Stimulated activated CD4-positive, alpha-beta T cell treated with anti-CD3 and anti-CD28 coated beads, TNF-alpha, amount 100 ng/mL, for 4 hours (primary cell): ENCODE measurements at places on chromosomes 6 and 20.

- DNase-seq, result no peak
These were observed 591 bp downstream of the VWA7 start for GRCh38 chr6:31776485-31776988.

- DNase-seq, result no peak
These were observed 4.0 kb downstream of the FUCA2 start for GRCh38 chr6:143507358-143508145.

GRCh38 chr6:35302604-35303241 lies 5.1 kb downstream of the DEF6 start:
- DNase-seq, result peak; percentile 84

DNA sequence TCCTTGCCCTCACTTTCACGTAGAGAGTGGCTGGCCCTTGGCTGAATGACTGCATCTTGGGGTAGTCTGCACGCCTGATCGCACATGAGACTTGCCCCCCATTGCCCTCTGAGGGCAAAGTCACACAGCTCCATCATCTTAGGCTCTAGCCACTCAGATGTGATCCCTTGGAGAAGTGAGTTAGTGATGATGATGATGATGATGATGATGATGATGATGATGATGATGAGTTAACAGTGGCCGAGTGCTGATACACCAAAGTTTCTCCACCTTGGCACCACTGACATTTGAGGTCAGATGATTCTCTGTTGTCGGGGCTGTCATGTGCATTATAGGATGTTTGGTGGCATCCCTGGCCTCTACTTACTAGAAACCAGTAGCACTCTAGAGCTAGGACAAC lies 84.0 kb downstream of the PREX1 start:
- DNase-seq, result no peak

DNA sequence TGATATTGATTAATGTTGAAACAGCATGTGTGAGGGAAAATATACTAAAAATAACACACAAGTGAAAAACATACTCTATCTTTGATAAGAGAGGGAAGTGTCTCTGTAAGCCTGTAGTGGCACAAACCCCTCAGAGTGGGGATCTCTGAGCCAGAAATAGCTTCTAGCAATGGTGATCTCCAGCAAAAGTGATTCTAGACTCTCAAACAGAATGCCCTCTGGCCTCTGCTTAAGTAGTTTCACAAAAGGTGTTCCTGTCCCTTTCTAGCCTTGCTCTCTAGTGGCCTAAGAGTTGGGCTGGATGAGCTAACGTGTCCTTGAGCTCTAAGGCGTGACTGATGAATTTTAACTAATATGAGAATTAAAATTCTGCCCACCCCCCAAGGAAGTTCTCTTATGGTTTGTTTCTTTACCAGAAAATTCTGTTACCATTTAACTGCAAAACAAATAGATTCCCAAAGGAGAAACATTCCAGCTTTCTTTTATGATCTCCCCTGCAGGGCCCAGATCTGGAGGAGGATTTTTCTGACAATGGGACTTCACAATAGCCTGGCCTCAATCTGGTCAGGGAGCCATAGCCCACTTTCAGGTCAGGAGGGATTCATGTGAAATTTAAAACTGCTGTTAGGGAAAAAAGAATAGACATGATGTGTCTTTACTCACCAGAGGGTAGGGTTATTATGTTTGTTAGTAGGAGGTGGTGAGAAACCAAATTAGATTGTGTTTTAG lies 182.5 kb upstream of the LAMP5 start:
- no peak for DNase-seq

GRCh38 chr6:159229651-159230051 lies 60.5 kb downstream of the FNDC1 start:
- no peak for DNase-seq

DNA sequence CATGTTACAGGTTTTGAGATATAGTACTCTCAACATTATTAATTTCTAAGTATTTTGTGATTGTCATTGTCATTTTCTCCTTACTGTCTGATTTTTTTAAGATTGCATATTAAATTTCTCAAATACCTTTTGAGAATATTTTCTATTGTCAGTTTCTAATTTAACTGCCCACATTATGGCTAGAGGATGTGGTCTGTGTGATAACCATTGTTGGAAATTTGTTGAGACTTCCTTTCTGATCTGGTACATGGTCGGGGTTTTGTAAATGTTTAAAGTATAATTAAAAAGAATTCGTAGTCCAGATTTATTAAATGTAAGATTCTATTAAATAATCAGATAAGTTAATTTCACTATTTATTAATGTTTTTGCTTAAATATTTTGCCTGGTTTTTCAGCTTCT lies 60.1 kb downstream of the SLX4IP start:
- no peak for DNase-seq

DNA sequence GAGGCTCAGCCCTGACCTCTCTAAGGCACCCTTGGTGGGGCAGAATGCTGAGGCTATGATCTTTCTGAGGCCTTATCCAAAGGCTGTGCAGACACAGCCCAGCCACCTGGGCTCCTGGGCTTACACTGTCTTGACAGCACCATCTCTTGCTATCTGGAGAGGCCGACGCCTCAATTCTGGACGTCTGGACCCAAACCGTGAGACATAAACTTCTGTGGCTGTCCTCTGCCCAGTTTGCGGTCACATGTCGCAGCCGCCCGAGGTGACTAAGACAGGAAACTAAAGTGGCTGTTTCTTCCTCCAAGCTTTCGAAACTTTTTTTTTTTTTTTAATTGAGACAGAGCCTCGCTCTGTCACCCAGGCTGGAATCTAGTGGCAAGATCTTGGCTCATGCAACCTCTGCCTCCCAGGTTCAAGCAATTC lies 49.3 kb downstream of the PRR18 start:
- no peak for DNase-seq

- no peak for DNase-seq
These were observed 135.4 kb downstream of the AHI1 start for GRCh38 chr6:135362124-135362523.

DNA sequence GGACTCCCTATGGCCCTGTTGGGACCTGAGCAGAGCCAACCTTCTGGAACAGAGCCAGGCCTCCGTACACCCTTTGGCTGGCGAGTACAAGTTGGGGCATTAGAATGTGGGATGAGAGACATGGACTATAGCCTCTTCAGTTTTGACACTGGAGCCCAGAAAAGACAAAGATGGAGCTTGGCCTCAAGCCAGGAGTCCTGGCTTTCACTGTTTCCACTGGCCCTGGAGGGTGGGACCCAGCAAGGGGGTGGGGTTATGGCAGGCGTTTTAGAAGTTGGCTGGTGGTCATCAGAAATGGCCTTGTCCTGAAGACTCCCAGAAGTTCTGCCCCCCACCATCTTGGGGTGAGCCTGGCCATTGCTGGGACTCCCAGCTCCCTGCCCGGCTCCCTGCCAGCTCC lies 21.8 kb downstream of the ITPR3 start:
- no peak for DNase-seq

DNA sequence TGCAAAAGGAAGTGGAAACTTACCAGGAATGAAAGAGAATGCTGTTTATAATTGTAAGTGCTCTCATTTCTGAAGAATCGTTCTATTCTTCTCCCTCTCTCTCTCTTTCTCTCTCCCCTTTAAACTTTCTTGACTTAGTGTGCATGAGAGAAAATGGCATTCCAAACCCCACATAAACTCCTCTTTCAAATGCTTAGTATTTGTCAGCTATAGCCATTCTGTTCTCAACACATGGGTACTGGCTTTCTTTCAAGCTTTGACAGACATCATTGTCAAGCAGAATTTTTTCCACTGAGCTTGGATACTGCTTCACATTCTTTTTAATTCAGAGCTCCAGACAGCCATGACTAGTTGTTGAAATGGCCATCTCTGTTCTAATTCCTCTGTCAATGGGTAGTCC lies 51.1 kb upstream of the PREP start:
- DNase-seq, result no peak

GRCh38 chr20:3515379-3516170 lies 44.8 kb downstream of the ATRN start:
- no peak for DNase-seq

DNA sequence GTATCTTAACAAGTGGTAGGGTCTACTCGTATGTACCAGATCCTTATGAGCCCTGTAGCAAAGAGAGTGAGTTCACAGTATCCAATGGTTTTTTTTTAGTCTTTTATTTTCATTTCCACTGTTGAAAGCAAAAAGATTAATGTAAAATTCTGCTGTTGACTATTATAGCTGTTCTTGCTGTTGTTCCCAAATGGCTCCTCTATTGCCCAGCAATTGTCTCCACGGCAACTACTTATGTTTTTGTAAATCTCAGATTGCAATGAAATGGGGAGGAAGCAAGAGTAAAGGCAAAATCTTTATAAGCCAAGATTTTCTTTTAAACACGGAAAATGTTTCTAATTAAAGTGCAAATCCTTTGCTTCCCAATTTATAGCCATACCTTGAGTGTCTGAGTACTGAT lies 406.1 kb downstream of the EPM2A start:
- no peak for DNase-seq

- no peak for DNase-seq
These were observed 17.9 kb upstream of the PDE10A start for GRCh38 chr6:165680975-165681374.

DNA sequence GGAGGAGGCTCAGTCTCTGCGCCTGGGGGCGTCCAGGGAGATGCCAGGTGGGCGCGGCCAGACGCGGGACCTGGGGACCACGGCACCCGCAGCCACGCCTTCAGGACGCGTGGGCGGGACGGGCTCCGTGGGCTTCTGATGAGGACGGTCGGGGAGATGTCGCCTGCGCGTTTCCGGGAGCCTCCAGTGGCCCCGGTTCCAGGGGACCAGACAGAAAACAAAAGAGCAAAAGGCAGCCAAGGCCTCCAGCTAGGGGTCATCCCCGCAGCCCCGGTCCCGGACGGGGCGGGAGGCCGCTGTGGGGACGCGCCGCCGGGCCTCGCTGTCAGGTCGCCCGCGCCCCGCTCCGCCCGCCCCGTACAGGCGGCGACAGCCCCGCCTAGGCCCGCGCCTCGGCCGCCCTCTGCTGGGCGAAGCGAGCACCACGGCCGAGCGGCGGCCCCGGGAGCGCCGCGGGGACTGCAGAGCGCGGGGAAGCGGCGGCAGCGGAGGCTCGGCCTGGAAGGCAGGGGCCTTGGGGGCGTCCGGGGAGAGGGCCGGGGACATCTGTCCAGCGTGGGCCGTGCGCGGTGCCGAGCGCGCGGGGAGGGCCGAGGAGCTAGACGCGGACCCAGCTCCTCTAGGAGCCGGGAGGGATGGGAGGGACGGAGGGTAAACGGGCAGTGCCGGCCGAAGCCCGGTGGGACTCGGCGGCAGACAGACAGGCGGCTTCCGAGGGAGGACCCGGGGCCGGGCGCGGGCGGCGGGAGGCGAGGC lies 48.7 kb downstream of the TMEM242 start:
- peak; percentile 73 for DNase-seq

- DNase-seq, result no peak
These were observed 36.8 kb downstream of the VEGFA start for GRCh38 chr6:43806758-43807227.

- DNase-seq, result no peak
These were observed 13.5 kb downstream of the EEF1E1 start for GRCh38 chr6:8088886-8089285.

DNA sequence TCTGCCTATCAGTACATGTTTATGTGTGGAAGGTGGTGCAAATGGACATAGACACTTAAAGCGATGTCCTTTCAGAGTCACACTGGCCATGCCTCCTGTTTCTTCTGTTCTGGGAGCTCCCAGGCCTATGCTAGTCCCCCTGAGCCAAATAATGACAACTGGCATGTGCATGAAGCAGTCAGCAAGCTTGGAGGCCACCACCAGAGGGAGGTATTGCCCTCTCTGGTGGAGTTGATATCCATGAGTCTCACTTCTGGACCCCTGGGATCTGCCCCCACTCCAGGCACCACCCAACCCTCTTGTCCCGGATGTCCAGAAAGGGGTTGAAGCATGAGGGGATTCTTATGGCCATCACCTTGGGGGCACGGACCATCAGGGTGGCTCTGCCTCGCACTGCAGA lies 172.2 kb downstream of the AIG1 start:
- no peak for DNase-seq

- no peak for DNase-seq
These were observed 141.0 kb upstream of the ESR1 start for GRCh38 chr6:151666526-151666925.

DNA sequence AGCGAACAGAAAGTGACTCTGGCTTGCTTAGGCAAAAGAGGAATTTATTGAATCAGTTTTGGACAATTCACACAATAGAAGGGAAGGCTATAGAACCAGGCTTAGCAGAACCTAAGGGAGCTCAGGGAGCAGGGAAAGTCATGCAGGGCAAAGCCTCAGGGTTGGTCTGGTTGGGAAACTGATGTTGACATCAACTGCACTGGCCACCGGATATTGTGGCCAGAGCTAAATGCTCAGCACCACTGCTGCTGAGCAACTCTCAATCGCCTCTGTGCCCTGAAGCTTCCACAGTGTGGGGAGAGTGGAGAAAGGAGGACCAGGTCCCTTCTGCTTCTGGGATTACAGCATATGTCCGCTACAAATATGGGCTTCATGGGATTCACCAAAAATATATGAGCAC lies 93.3 kb upstream of the GCM1 start:
- no peak for DNase-seq

DNA sequence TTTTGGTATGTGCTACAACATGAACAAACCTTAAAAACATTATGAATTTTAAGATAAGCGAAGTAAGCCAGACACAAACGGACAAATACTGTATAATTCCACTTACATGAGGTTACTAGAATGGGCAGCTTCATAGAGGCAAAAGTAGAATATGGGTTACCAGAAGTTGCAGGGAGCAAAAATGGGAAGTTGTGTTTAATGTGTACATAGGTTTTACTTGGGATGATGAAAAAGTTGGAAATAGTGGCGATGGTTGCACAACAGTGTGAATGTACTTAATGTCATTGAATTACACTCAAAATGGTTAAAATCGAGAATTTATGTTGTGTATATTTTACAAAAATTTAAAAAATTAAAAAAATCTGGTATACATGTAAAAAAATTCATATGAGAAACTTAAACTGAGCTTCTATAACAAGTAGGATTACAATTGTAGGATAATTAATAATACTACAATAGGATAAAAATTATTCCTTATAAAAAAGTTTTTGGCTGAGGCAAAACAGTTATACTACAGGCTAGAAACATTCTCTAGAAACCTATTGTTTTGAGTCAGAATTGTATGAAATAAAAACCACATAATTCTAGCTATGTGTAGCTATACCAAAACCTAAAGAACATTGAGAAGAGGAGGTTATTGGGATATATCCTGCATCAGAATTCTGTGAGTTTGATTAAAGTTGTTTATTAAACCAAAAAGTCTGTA lies 24.8 kb upstream of the DYNLRB1 start:
- DNase-seq, result no peak

DNA sequence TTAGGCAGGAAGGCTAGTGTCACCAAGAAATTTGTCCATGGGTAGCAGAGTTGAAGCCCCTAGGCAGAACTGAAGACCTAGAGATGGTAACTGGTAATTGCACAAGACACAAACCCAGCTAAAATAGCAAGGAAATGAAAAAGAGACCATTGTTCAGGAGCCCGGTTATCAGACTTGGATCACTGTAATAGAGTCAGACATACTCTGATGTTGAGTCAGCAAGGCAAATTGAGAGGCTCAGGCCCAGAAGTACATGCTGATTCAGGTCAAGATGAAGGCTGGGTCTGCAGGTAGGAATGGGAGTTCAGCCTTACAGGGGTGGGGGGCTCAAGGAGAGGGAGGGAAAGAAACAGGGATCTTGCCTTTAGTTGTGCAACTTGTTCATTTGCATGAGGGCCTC lies 6.5 kb upstream of the TMEM242 start:
- DNase-seq, result no peak
